Psoas muscle (tissue), 8 donors: ENCODE measurements at places on chromosomes 3 and 15. TPM values are rescaled to one million over a fixed set of nuclear protein-coding genes. Genes with fewer than 3 reads are reported as not detected.

GRCh38 chr15:40591389-40591788 lies 2.7 kb upstream of the KNL1 start:
- no peaks in the 10 kb centered on the region for H3K4me1 ChIP-seq
- DNase-seq: no peak
- H3K27ac ChIP-seq: no peak overlapping the region
- H3K27me3 ChIP-seq: no peaks in the 10 kb centered on the region
- H3K4me3 ChIP-seq: no peak overlapping the region

GRCh38 chr3:48672522-48672921 lies 9.8 kb upstream of the CELSR3 start:
- DNase-seq: no peak
- H3K36me3 ChIP-seq: no peaks in the 10 kb centered on the region
- H3K27ac ChIP-seq: no peak overlapping the region
- no peak overlapping the region for H3K4me3 ChIP-seq
- H3K4me1 ChIP-seq: no peaks in the 10 kb centered on the region

GRCh38 chr3:188659449-188660090 lies 505.6 kb downstream of the LPP start:
- H3K36me3 ChIP-seq: no peaks in the 10 kb centered on the region
- peaks cover 41% of the 10 kb centered on the region for H3K4me1 ChIP-seq
- no peak for DNase-seq
- H3K4me3 ChIP-seq: no peak overlapping the region
- H3K27me3 ChIP-seq: no peaks in the 10 kb centered on the region

DNA sequence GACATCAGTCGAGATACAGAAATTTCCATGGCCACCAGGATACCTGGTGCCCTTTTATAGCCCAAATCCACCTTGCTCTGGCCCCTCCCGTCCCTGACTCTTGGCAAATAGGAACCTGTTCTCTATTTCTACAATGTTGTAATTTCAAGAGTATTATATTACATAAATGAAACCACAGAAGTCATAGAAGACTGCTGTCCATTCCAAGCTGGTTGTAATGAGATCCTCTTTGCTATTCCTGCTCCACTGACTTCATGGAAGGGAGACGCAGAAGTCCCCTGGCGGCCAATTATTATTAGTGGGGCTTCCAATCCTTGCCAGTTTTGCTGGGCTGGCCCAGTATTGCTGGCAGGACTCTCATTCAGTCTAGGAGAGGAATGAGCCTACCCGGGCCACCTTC lies 26.6 kb downstream of the DCP1A start:
- peaks cover 46% of the 10 kb centered on the region for H3K4me1 ChIP-seq
- H3K27ac ChIP-seq: peak overlapping the region; percentile 83
- no peaks in the 10 kb centered on the region for H3K27me3 ChIP-seq

DNA sequence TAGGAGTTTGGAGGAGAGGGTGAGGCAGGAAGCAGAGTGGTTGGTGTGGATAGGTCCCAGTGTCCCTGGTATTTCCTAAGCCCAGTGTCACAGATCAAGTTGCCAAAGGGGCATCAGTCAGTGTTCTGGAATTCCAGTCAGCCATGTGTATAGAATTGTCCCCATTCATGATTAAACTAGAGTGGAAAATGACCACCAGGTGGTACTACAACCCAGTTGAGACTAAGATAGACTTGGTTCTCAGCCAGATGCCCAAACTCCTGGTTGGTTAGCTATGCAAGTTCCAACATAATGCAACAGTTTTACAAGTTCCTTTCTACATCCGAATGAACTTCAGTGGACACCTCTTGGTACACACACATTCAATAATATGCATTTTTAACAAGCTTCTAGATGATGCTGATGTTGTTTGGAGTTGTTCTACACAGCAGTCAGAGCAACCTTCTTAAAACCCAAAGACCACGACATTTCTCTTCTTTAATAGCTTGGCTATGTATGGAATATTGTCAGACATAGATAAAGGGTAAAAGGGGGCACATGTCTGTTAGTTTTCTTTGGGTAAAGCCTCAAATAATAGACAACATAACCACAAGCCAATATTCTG lies 8.4 kb upstream of the ATR start:
- no peak overlapping the region for H3K4me3 ChIP-seq
- no peaks in the 10 kb centered on the region for H3K36me3 ChIP-seq
- DNase-seq: no peak
- no peaks in the 10 kb centered on the region for H3K4me1 ChIP-seq
- no peaks in the 10 kb centered on the region for H3K27me3 ChIP-seq
- no peak overlapping the region for H3K27ac ChIP-seq

DNA sequence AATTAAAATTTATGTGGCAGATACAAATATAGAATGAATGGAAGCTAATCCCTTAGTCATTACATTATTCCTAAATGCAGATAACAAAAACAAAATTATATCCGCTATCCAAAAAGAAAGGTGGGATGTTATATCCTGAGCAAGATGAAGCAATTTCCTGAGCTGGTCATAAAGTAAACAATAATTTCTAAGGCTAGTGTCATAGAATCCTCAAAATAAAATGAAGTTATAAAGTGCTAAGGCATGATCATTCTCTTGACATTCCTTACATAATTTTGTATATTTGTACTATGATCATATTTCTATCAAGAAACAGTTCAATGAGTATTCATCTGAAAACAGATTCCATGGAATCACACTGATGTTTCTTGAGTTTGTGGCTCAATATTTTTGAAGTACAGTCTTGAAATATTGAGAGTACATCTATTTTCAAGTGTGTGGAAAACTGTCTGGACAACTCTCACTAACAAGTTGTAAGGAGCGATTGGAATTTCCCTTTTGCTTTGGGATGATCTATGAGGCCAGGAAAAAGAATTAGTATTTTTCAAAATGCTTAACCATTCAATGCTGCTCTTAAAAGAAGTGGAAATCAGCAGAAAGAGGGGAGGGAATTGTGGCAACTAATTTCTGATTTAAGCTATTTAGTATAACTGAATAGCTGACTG lies 92.4 kb downstream of the ABI3BP start:
- no peak for DNase-seq
- no peak overlapping the region for H3K4me3 ChIP-seq
- H3K36me3 ChIP-seq: no peaks in the 10 kb centered on the region
- H3K27ac ChIP-seq: no peak overlapping the region
- H3K4me1 ChIP-seq: no peaks in the 10 kb centered on the region

DNA sequence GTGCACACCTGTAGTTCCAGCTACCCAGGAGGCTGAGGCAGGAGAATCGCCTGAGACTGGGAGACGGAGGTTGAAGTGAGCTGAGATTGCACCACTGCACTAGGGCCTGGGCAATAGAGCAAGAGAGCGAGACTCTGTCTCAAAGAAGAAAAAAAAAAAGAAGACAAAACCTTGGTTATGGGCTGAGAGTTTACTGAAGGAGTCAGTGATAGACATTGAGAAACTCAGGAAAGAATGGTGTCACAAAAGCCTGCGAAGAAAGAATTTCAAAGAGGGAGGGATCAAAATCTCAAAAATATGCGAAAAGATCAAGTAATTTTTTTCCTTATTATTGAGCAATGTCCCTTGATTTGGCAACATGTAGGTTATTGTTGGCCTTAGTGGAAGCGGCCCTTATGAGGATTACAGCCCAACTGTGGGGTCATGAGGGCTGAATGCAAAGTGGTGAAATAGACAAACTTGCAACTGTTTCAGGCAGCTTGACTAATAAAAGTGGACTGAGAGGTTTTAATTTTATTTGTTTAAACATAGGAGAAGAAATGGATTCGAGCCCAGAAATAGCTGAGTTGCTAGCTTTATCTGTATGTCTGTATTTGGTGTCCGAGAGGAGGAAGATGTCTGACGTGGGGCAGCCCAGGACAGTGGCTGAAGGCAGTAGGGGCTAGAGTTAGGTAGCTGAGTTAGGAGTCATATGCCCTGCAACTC lies 18.8 kb upstream of the CELF6 start:
- H3K36me3 ChIP-seq: no peaks in the 10 kb centered on the region
- H3K4me3 ChIP-seq: no peak overlapping the region
- no peak overlapping the region for H3K27ac ChIP-seq
- no peak for DNase-seq
- H3K27me3 ChIP-seq: no peaks in the 10 kb centered on the region
- no peaks in the 10 kb centered on the region for H3K4me1 ChIP-seq

DNA sequence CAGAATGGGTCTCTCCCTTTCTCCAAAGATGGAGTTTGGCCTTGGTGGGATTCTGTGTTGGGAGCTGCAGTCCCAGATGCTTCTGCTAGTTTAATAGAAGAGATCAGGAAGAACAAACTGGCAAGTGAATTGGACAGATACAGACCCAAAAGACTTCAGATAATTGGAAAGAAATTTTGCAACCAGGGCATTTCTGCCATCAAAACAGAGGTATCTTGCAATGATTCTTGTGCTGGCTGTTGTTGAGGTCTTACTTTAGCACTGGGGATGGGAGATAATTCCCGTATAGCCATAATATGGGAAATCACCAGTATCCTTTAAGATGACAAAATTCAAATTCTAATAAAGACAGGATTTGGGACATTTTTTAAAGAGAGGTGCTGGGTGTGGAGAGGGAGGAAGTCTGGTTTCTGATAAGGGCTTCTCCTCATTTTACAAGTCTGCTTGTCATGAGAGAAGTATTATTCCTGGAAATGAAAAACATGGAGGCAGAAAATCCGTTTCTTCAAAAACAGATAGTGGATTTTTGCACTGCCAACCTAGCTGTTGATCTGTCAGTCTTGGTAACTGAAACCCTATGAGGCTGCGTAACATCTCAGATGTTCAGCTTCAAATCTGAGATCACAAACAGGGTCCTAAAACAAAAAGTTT lies 40.1 kb downstream of the FNDC3B start:
- H3K4me1 ChIP-seq: peaks cover 49% of the 10 kb centered on the region
- no peak overlapping the region for H3K4me3 ChIP-seq
- DNase-seq: no peak
- no peaks in the 10 kb centered on the region for H3K27me3 ChIP-seq
- H3K36me3 ChIP-seq: no peaks in the 10 kb centered on the region

AQP9 gene
- 0.13 TPM for polyA plus RNA-seq

XCR1 gene
- polyA plus RNA-seq: 0.01 TPM

PARP9 gene
- 12.3 TPM for polyA plus RNA-seq

FOXL2NB gene
- 0.06 TPM for polyA plus RNA-seq

ZPLD1 gene
- 0.01 TPM for polyA plus RNA-seq
